ENCODE measurements at places on chromosomes 11 and 22.

- DNase-seq = no peak
Measured at GRCh38 chr22:19571207-19571795, 47.1 kb upstream of the CLDN5 start.

DNA sequence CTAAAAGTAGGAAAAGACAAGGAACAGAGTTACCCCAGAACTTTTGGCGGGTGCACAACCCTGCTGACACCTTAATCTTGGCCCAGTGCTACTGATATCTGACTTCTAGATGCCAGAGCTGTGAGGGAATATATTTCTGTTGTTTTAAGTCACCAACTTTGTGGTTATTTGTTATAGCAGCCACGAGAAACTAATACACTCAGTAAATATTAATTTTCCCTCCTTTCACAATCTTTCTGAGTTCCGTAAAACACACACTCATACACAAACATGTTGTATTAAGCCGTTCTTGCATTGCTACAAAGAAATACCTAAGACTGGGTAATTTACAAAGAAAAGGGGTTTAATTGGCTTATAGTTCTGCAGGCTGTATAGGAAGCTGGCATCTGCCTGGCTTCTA lies 16.1 kb upstream of the ZDHHC13 start:
- no peak for DNase-seq

DNA sequence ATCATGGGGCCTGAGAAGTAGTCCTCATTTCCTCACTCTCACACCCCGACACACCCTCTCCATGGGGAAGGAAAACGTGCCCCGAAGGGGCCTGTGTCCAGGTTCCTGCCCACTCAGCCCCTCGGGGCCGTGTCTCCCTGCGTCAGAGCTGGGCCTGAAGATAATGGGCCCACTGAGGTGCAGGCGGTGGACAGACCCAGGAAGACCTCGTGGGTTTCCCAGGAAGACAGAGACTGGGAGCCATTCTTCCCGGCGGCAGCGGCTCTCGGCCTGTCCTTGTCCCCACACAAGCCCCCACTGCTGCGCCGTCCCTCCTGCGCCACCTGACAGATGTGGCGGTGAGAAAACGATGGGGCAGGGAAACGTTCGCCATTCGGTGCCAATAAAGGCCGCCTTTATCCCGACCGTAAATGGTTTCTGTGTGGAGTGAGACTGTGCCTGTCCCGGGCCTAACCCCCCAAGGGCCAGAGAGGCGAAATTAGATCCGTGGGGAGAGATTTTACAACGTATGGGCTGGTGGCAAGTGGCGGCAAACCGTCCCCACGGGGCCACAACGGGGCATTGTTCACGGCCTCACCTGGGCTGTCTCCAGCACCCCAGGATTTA lies 89.0 kb downstream of the CDKN1C start:
- DNase-seq = no peak

DNA sequence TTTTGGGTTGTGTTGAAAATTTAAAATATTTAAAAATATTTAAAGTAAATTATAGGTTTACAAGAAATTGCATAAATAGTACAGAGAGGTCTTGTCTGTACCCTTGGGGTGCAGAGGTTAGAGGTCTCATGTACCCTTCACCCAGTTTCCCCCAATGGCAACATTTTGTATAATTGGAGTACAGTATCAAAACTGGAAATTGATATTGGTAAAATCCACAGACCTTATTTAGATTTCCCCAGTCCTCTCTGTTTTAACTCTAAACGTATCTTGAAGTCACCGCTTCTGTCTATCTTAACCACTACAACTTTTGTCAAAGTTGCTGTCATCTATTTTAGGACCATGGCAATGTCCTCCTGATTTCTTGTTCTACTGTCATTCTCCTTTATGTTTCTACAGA lies 10.9 kb downstream of the THY1 start:
- no peak for DNase-seq

DNA sequence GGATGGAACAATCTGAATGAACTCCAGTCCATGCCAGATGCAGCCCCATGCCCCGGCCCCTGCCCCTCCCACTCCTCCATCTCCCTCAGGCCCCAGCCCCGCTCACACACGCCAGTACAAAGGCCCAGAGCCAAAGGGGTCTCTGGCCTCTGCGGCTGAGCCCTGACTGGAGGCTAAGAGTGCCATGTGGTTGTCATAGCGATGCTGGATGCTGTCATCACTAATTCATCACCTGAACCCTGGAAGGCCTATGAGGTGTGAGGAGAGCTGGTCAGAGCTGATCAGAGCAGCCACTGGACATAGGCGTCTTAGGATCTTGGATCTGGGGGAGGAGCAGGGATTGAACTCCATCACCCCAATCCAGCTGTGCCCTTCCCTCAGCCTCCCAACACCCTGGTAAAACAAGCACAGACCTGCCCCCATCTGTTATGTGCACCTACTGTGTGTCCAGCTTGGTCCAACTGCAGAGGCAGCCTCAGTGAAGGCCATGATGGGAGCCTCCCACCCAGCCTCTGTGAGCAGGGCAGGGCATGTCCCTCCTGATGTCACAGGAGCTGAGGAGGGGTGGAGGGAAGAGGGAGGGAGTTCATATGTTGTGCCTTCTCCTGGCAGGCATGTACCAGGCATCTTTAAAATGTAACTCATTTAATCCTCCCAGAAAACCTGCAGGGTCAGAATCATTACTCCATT lies 16.7 kb downstream of the PDE2A start:
- no peak for DNase-seq

DNA sequence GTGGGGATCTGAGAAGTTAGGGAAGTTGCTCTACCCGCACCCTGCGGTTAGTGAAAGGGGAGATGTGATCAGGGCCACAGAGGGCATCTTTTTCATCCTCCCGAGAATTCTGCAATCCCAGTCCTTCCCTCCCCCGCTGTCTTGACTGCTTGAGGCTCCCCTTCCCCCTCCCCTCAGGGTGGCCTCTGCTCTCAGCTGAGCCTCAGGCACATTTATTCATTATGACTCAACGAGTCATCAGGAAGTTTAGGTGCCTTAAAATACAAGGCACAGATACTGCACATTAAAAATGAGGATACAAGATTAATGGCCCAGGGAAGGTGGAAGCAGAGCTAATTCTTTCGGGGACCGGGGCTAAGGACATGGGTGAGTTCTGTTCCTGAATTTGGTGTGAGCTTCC lies 104.0 kb downstream of the CACNA1I start:
- no peak for DNase-seq

DNA sequence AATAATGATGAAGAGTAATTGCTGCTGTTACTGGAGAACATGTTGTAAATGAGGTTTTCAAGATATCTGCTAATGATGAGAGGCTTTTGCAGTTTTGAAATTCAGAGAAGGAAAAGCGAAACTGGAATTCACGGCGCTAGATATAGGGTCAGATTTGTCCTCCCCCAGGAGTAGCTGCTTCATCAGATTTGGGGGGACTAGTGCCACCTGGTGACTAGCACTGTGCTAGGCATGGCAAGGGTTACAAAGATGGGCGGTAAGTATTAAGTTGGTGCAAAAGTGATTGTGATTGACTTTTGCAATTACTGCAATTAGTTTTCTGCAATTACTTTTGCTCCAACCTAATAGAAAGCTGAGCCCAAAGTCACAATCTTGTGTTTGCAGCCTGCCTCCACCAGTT lies 879.9 kb upstream of the TENM4 start:
- DNase-seq = no peak

DNA sequence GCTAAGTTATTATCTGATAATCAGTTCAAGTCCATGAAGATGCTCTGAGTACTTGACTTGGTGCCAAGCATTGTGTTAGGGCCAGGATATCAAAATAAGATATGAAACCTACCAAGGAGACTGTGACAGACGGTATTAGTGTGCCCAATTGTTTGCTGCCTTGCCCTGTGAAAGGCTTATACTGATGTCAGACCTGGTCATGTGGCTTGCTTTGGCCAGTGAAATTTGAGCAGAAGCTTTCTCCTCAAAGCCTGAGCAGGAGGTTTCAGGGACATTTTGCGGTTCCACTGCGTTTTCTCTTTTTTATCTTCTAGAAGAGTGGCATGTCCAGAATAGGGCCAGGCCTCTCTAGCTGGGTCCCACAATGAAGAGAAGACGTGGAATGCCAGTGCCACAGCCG lies 15.8 kb upstream of the PKNOX2 start:
- DNase-seq = no peak

DNA sequence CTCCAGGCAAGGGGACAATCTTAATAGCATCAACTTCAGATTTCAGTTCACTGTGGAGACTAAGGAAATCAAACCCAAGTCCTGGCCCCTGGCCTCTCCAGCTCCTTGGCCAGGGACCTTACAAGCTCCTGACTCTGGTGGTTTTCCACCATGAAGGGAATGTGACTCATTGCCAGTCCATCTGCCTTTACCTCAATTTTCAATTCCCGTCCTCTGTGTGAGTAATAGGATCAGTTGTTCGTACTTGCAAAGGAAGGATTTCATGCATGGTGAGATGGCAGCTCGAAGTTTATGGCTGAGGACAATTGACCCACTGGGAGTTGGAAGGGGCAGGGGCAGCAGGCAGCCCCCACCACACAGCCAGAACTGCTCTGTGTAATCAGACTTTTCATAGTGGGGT lies 42.5 kb downstream of the INSC start:
- no peak for DNase-seq

GRCh38 chr11:8501836-8502235 lies 92.2 kb downstream of the STK33 start:
- no peak for DNase-seq

GRCh38 chr11:87662287-87662686 lies 513.0 kb downstream of the RAB38 start:
- DNase-seq = no peak

- no peak for DNase-seq
Measured at GRCh38 chr11:109552376-109552775, 130.4 kb downstream of the C11orf87 start.

- DNase-seq = no peak
Measured at GRCh38 chr11:15627560-15627959, 512.8 kb downstream of the INSC start.

DNA sequence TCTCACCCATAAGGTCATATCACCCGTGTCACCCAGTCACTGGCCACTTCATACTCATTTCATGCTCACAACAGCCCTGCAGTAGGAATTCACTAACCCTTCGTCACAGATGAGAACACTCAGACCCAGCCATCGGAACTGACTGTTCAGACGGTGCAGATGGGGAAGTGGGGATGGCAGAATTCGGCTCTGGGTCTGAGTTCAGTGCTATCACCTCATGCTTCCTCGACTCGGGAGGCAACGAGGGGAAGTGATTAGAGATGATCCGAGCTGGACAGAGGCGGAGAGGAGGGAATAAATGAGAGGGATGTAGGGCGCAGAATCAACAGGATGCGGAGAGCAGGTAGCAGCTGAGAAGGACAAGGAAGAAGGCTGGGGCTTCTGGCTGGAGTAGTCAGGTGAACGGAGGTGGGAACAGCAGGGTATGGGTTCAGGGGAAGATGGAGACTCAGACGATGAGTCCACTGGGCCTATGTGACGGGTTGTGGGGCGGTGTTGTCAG lies 4.7 kb downstream of the B3GNT6 start:
- no peak for DNase-seq

DNA sequence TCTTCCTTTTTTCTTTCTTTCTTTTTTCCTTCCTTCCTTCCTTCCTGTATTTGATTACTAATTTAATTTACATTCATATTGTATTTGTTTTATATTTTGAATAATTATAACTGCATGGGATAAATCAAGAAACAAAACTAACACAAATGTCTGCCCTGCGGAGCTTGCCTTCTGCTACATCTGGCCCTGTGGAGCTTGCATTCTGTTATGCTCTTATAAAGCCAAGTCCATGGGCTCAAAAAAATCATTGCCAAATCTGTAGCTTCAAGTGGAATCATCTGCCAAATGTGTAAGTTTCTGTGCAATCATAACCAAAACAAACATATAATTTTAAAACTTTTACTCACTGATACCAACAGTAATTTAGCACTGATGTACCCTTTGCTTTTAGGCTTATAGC lies 8.0 kb upstream of the OR52J3 start:
- no peak for DNase-seq
